ENCODE measurements at places on chromosomes 7 and 10. TPM values are rescaled to one million over a fixed set of nuclear protein-coding genes. Genes with fewer than 3 reads are reported as not detected.

TMEM229A gene
- 1.6 TPM for total RNA-seq

STEAP1 gene
- 4.1 TPM for total RNA-seq

ABCA13 gene
- total RNA-seq = not detected

- DNase-seq = no peak
These were observed 113.6 kb upstream of the PCLO start for GRCh38 chr7:83276250-83276649.

DNA sequence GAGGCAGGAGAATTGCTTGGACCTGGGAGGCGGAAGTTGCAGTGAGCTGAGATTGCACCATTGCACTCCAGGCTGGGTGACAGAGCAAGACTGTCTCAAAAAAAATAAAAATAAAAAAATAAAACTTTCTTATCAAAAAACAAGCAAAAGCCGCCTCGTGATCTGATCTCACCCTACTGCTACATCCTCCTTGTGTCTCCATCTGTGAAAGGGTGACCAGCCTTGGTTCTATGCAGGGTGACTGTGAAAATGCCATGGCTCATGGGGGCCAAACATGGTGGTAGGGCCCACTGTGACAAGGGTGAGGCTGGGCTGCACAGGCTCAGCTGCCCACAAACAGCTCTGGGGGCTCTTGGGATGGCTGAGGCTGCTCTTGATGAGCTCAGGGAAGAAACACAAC lies 968 bp upstream of the OPN4 start:
- DNase-seq = no peak

GRCh38 chr7:76056241-76056640 lies 8.3 kb downstream of the MDH2 start:
- no peak for DNase-seq

GRCh38 chr10:129847741-129848483 lies 116.2 kb downstream of the EBF3 start:
- no peak for DNase-seq

- DNase-seq = no peak
These were observed 124.0 kb downstream of the CNNM2 start for GRCh38 chr10:103042129-103042528.

DNA sequence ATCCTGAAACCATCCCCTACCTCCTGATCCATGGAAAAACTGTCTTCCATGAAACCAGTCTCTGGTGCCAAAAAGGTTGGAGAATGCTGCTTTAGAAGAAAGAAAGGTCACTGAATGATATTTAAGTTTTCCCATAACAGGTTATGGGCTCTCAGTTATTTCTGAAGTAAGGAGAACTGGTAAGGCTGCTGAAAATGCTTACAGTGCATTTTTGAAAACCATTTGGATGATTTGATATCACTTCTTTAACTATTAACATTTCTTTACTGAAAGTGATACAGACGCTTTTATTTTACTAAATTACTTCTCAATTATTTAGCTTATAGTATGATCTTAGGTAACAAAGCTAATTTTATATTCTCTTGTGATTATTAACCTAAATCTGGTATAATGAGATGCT lies 1094.4 kb upstream of the C7orf33 start:
- DNase-seq = no peak

- DNase-seq = no peak
These were observed at the start of gene OPN4 for GRCh38 chr10:86654411-86655172. TSS of gene OPN4 (plus strand) at chr10:86654547. CDS start at chr10:86654784, 237 bp downstream.

DNA sequence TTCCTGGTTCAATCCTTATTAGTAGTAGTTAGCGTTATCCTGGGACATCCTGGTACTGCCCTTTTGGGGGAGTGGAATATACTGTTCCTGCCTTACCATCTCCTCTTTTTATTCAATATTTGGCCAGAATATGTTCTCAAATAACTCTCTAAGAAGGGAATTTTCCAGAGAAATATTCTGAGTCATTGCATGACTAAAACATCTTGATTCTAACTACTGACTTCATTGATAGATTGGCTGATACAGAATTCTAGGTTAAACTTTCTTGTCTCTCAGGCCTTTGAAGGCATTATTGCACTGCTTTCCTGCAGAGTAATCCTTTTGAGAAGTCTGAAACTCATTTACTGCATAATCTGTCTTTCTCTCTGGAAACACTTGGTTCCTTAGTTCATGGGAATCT lies 275.5 kb upstream of the DGKB start:
- no peak for DNase-seq

Measured in right cardiac atrium (tissue), 5 donors.